ENCODE measurements at places on chromosomes 5 and 9.

- DNase-seq = no peak
These were observed 34.4 kb upstream of the SSBP2 start for GRCh38 chr5:81785322-81785721.

DNA sequence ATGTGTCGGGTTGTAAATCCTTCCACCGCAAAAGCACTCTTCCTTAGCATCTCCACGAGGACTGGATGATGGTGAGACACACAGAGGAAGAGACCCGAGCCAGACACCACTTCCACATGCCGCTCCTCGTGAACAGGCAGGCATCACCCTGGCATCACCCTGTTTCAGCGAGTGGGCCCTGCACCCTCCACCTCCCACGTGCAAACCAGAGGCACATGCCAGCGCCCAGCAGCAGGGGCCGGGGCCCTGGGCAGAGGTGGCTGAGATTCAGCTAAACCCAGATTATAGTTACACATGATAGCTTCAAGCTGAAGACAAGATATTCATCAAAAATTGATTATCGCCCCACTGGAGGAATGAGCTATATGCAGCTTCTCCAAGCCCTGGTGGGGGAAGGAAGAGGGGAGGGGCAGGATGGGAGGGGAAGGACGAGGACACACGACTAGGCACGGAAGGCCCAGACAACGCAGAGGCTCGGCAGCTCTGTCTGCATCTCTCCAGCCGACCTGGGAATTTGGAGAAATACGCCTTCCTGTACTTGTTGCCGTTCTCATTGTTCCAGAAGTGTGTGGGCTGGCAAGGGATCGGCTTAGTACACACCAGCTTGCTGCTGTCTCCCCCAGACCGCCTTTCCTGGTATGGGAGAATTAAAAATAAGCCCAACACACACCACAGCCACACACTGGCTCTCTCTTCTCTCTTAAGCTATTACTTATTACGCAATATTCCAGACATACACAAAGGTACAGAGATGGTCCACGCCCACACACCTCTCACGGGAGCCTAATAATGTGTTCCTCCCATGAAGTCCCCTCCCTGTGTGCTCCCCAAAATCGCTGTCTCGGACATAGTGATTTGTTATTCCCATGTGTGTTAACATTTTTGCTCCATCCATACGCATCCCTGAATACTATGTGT is 50.4 kb upstream of the ZNF354A start:
- no peak for DNase-seq

DNA sequence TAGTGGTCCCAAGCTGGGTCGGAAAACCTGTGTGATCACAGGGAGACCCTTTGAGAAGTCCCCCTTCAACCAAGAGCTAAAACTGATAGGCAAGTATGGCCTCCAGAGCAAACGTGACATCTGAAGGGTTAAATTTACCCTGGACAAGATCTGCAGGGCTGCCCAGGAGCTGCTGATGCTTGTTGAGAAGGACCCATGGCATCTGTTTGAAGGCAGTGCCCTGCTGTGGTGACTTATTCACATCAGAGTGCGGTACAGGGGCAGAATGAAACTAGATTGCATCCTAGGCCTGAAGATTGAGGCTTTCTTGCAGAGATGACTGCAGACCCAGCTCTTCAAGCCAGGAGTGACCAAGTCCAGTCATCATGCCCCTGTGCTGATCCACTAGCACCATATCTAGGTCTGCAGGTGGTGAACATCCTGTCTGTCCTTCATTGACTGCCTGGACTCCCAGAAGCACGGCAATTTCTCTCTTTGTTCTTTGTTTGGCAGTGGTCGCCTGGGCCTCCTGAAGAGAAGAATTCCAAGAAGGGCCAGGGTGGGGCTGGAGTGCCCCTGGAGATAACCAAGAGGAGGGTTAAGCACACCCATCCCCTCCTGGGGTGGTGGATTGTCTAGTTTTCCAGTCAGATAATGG is 25.7 kb upstream of the CHD1 start:
- no peak for DNase-seq

- DNase-seq = no peak
These were observed 52.2 kb downstream of the PDE8B start for GRCh38 chr5:77262697-77263096.

DNA sequence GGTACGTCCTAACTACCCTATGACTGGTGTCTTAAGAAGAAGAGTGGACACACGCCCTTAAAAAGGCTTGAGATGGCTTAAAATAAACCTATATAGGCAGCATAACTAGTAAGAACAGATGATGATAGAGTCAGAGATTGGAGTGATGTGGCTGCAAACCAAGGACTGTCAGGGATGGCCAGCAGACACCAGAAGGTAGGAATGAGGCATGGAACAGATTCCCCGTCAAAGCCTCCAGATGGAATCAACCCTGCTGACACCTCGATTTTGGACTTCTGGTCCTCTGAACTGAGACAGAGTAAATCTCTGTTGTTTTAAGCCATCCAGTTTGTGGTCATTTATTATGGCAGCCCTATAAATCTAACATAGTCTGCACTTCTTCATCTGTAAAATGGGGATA is 7.4 kb downstream of the TMOD1 start:
- no peak for DNase-seq

DNA sequence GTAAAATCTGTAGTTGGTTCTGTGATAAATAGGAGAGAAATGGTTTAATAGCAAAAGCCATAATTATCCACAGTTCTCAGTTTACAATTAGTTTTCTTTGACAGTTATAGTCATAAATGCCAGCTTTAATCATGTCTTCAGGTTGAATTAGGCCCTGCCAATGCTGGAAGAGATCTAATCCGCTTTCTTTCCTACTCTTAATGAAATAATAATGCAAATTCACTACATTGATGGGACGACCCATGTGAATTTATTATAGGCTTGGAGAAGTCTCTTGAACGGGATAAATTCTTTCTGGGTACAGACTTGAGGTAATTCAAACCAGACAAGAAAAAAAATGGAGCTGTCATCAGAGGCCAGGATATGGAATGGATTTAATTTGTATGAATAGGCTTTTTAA is 950.4 kb downstream of the EFNA5 start:
- no peak for DNase-seq

DNA sequence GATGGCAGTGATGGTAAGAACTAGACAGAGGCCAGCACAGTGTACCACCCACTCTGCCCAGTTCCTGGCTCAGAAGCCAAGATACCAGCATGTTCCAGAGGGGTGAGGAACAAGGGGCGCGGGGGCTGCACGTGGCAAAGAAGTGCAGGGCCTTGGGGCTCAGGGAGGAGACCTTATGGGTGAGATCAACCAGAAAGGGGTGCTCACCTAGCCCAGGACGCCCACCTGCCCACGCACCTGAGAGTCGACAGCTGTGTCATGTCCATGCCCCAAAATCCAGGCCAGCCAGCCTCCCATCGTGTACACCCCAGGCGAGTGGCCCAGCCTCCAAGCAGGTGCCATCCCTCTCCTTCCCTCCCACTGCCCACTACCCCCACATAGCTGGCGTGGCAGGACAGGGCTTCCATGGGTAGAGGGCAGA is 34.9 kb downstream of the BICD2 start:
- DNase-seq = no peak

GRCh38 chr5:1016476-1016875 is 7.9 kb downstream of the NKD2 start:
- DNase-seq = no peak

- no peak for DNase-seq
These were observed 45.2 kb downstream of the GCNT4 start for GRCh38 chr5:75006865-75007822.

GRCh38 chr5:60519372-60519771 is 180.6 kb downstream of the DEPDC1B start:
- no peak for DNase-seq

DNA sequence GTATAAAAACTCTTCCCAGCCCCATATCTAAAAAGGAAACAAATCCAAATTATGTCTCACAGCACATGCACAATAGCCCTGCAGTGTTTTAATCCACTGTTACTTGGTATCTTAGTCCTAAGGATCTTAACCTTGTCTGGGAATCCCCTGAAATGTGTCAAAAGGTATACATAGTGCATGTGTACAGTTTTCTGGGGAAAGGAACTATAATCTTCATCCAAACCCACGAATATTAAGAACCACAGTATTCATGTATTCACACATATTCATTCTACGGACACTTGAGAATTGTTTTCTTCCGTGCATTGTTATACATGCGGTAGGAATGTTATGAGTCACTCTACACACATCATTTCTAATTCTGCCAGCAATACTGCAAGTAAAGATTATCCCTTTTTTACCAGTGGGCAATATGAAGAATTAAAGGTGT is 47.8 kb upstream of the SNX2 start:
- DNase-seq = peak; percentile 8

GRCh38 chr5:18023986-18024385 is 389.7 kb downstream of the TAF11L14 start:
- DNase-seq = no peak

GRCh38 chr5:32519508-32519907 is 65.8 kb upstream of the SUB1 start:
- DNase-seq = no peak

GRCh38 chr5:61177716-61178115 is 15.4 kb upstream of the SMIM15 start:
- no peak for DNase-seq

- DNase-seq = peak; percentile 20
These were observed 666 bp upstream of the TLR4 start for GRCh38 chr9:117703537-117703936.

DNA sequence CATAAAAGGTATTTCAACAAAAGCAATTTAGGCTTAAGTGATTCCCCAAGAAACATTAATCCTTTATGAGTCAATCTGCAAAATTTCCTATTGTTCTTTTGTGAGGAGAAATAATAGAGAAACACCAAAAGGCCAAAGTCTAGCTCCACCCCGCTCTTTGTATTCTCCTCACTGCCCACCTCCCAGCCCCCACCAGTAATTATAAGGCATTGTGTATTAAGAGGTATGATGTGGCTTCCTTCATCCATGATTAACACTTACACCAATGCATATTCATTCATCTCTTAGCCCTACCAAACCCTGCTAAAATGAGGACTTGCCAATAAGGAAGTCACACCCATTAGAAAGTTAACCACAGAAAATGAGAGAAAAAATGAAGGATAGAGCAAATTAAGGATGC is 105.3 kb upstream of the SPATA31D4 start:
- DNase-seq = no peak

DNA sequence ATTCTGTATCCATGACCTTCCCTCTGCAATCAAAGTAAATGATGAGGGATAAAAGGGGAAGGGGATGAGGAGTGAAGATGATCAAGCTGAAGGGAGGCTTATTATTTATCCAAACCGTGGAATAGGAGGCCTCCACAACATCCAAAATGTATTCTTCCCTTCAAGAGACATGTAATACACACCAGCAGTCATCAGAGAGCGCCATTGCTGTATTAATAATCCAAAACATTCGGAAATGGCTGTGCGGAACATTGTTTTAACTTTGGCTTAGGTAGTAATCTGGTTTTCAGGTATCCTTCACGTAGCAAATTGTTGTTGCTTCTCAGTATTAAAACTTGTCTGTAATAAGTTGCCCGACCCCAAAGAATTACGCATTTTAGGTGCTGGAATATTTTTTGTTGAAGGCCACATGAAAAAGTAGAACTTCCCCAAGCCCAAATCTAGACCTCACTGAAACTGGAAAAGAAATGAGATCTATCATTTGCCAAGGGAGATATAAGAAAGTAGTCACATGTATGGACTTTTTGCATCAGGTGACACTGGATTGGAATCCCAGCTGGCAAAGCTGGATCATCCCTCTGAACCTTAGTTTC is 2.6 kb upstream of the BOD1 start:
- DNase-seq = no peak

GRCh38 chr9:113646946-113647914 is 183.7 kb downstream of the RGS3 start:
- no peak for DNase-seq

GRCh38 chr5:103283120-103283519 is 24.6 kb downstream of the MACIR start:
- DNase-seq = no peak

DNA sequence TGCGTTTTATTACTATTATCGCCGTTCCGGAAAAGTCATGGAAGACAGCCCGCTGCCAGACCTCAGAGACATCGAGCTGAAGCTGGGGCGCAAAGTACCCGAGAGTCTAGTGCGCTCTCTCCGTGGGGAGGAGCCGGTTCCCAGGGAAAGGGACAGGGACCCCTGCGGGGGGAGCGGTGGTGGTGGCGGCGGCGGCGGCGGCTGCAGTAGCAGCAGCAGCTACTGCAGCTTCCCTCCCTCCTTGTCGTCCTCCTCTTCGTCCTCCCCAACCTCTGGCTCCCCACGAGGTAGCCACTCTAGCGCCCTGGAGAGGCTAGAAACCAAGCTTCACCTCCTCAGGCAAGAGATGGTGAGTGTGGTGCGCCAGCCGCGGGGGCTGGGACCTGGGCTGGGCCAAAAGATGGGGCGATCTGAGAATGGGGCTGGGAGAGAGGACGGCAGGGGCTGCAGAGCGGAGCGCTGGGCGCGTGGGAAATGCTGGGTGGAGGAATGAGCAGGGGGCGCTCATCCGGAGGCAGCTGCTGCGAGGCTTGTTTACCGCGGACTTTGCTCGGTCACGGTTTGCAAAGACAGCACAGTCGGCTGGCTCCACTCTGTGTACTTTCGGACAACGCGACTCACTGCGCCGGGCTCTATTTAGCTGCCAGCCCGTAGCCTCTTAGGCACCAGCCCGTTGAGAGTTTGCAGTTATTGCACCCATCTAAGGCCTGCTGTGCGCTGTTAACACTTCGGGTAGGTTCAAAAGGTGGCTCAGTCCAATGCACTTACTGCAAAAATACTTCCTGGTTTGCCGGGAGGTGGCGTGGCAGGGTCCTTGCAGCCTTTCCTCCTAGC is 1.1 kb downstream of the LURAP1L start:
- peak; percentile 56 for DNase-seq

GRCh38 chr5:163478126-163478981 is 17.9 kb downstream of the HMMR start:
- no peak for DNase-seq

DNA sequence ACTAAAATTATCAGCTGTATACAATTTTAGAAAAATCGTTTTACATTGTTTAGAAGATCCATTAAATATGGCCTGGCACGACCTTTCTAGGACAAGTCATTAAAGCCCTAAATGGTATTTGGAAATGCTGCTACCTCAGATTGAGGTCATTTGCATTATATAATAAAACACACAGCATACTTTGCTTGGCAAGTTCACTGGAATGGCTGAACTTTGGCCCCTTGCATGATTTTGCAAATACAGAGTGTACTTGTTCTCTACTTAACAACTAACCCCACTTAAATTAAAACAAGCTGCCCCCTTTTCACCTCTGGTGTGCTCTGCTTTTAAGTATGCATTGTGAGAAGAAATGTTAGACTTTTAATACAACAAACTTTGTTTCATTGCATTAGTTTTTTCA is 860.1 kb downstream of the PTPRD start:
- DNase-seq = no peak

GRCh38 chr9:72954431-72955125 is 1.7 kb upstream of the ALDH1A1 start:
- DNase-seq = no peak
